Stimulated activated CD4-positive, alpha-beta T cell treated with anti-CD3 and anti-CD28 coated beads, Interleukin-2, amount 100 ng/mL, for 48 hours (primary cell): ENCODE measurements at places on chromosomes 3 and 15.

- no peak for DNase-seq
These were observed 143.4 kb upstream of the KBTBD8 start for GRCh38 chr3:66854601-66855151.

GRCh38 chr3:39108200-39108710, 775 bp downstream of the TTC21A start:
- DNase-seq, result no peak

- no peak for DNase-seq
These were observed 1.6 kb downstream of the PLXNA1 start for GRCh38 chr3:126984391-126985131.

DNA sequence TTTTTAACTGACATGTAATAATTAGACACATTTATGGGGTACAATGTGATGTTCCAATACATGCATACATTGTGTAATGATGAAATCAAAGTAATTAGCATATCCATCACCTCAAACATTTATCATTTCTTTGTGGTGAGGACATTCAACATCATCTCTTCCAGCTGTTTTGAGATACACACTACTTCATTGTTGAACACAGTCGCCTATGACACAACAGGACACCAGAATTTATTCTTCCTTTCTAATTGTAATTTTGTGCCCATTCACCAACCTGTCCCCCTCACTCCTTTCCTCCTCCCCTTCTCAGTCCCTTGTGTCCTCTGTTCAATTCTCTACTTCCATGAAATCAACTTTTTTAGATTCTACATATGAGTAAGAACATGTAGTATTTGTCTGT, 113.4 kb upstream of the CBLB start:
- no peak for DNase-seq

DNA sequence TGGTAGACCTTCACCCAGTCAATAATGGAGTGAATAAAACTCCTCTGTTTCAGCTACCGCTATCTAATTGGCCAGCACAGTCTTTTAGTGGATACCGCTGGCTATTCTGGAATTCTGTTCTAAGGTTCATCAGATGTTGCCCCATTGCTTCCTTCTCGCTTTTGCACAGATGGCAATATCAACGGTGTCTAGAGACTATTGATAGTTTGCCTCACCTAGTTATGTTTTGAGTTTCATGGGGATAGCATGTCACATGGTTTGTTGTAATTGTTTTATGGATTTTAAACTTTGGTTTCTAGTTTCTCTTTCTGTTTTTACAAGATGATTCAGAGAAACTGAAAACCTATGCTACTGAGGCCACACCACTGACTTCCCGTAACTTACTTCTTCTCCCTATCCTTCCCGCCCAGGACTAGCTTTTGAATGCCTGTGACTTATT, 2.0 kb downstream of the XRN1 start:
- DNase-seq, result no peak

- DNase-seq, result no peak
These were observed 59.1 kb downstream of the TRIM42 start for GRCh38 chr3:140736863-140737460.

- no peak for DNase-seq
These were observed 52.3 kb upstream of the CHD2 start for GRCh38 chr15:92847841-92848240.

DNA sequence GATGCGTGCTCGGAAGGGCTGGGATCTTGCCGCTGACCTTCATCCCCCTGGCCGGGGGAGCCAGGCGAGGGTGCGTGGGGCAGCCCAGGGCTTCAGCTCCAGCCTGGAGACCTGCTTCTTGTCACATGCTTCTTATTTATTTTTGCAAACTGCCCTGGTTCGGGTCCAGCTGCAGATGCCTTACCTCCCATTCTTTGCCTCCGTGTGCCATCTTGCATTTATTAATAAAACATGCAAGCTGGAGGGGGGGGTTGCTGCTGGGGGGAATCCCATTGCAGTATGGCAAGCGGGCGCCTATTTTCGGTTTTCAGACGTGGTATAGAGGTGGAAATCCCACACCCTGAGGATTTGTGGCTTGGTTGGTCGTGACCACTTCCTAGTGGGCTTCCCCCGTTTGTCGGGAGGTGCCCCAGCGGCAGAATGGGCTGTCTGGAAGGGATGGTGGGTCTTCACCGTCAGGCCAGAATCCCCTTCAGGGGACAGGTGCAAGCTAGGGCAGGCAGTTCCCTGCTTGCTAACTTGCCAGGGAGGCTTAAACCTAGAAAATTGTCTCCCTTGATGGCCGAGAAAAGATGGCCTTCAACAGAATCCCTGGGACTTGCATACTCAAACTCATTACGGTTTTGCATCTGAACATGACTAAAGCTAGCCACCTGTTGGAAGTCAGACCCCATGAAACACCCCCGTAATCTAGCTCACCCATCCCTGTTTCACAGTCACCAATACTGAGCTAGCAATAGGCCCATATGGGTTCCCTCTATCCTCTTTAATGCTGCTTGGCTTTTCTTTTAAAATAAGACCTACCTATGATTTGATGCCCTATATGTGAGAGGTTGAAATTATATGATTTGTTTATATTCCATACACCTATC, 569 bp downstream of the TMEM266 start:
- DNase-seq, result peak; percentile 9

DNA sequence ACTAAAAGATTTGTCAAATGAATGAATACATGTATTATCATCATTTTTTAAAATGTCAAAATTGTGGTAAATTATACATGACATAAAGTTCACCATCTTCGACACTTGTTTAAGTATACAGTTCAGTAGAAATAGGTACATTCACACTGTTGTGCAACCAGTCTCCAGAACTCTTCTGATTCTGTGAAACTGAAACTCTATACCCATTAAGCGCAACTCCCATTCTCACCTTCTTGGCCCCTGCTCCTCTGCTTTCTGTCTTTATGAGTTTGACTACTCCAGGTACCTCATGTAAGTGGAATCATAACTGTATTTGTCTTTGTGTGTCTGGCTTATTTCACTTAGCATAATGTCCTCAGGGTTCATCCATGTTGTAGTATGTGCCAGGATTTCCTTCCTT, 50.1 kb upstream of the KBTBD8 start:
- DNase-seq, result no peak

DNA sequence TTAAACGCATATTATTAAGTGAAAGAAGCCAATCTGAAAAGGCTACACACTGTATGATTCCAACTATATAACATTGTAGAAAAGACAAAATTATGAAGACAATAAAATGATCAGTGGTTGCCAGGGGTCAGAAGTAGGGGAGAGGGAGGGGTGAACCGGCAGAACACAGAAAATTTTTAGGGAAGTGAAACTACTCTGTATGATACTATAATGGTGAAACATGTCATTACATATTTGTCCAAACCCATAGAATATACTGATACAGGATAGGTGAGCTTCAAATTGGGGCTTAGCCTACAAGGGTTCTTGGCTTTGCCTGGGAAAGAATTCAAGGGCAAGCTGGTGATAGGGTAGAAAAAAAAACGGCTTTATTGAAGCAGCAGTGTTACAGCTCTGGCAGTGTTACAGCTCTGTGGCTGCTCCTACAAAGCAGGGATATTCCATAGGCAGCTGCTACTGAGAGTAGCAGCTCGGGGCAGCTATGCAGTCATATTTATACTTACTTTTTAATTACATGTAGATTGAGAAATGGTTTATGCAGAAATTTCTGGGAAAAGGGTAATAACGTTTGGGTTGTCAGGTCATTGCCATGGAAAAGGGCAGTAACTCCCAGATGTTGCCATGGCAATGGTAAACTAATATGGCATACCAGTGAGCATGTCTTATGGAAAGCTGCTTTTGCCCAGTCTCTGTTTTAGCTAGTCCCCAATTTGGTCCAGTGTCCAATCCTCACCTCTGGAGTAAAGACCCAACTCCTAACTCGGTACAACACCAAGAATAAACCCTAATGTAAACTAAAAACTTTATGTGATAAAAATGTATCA, 125.1 kb upstream of the SLC25A36 start:
- DNase-seq, result no peak

DNA sequence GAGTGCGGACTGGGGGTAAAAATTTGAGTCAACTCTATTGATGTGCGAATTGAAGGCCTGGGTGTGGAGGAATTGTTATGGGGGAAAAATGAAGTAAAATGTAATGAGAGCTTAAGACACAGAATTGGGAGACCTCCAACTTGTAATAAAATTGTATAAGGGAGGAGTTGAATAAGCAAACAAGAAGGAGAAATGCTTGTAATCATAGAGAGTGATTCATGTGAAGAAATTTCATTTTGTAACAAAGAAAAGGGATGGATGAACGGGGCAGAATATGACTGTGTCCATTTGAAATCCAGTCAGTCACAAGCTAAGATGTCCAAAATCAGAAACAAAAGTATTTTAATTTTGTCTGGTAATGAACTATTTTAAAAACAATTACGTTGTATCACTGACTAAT, 552.3 kb downstream of the NAALADL2 start:
- no peak for DNase-seq

GRCh38 chr3:101976473-101976872, 127.2 kb downstream of the NFKBIZ start:
- DNase-seq, result no peak

DNA sequence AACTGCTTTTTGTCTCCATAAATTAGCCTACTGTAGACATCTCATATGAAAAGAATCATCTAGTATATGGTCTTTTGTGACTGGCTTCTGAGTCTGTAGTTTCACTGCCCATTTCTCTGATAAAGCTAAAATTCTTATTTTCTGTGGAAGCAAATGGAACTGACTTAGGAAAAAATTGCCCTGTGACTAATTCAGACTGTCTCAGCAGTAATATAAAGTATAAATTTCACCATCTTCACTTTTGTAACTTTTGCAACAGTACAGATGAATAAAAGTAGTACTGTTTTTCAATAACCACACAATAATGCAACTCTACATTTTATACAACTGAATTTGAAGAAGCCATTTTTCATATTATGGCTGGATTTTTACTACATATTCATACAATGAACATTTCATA, 104.1 kb downstream of the TBC1D5 start:
- no peak for DNase-seq

DNA sequence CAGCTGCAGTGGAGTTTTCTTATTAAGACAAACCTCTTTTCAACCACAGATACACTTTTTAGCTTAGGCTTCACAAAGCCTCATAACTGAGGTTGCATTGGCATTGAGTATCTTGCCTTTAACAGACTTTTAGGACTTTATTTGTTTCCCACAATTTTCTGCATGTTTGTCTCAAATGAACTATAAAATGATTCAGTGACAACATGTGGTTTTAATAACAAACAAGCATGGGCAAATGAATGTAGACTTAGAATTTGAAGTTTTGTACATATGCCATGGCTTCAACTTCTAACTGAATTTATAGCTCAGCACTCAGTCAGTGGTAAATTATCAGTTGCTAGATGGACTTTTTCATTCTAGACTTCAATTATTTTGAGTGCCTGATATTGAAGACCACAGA, 101.6 kb downstream of the SLC25A26 start:
- DNase-seq, result no peak

DNA sequence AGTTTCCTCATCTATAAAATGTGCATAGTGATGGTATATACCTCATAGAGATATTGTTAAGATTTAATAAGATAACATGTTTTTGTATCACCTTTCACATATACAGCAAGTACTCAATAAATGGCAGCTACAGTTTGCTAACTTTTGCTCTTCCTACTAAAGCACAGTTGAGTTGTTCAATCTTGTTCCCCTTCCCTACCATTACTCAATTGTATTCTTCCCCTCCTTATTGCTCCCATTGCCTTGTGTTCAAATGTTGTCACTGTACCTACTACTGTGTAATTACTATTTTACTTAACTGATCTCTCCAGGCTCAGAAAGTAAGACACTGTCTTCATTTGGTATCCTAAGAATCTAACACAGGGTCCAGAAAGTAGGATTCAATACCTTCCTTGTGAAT, 5.5 kb downstream of the CD47 start:
- DNase-seq, result no peak

DNA sequence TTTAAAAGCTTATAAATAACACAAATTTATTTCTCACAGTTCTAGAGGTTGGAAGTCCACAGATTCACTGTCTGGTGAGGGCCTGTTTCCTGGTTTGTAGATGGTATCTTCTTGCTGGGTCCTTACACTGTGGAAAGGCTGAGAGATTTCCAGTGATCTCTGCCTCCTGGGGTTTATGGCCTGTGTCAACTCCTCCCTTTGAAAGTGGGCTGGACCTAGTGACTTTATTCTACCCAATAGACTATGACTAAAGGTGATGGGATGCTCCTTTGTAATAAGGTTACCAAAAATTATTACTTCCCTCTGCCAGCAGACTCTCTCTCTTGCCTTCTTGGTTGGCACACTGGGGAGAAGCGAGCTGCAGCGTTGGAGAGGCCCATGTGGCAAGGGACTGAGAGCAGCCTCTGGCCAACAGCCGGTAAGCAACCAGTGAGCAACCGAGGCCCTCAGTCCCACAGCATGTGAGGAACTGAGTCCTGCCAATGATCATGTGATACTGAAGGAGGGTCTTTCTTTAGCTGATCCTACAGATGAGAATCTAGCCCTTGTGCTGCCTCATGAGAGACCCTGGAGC, 14.0 kb upstream of the COPG1 start:
- DNase-seq, result no peak

DNA sequence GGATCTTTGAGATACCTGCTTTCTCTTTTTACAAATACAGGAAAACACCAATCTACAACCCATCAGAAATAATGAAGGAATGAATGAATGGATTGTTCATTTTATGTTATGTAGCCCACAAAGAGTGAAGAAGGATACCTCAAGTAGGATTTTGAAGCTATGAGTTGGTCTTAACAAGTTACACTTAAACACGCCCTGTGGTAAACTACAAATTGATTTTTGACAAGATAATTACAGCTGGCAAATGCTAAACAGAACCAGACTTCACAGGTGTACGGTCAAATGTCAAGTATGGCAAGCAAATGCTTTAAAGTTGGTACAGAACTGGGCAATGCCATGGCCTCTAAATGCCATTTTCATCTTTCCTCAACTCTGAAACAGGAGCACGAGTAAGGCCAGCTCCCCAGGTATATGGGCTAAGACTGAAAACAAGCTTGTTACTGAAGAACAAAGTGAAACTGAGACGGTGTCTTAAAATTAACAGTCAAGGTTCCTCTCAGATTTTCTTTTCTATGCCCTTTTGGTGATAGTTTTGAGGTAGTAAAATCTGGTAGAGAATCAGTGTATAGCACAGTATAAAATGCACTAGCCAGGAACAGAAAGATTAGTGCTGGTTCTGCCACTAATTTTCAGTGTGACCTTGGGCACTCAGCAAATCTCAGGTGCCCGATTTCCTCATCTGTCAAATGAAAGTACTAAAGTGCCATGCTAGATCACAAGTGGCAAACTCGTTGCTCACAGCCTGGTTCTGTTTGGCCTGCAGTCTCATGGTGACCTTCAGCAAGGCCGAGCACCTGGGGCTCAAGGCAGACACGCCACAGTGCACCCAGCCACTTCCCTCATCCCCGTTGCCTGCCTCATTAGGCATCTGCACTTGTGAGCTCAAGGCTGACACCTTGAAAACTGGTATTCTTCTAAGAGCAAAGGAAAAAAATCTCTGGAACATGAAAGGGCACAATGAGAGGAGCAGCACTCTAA, 9.5 kb downstream of the RUVBL1 start:
- DNase-seq, result no peak

DNA sequence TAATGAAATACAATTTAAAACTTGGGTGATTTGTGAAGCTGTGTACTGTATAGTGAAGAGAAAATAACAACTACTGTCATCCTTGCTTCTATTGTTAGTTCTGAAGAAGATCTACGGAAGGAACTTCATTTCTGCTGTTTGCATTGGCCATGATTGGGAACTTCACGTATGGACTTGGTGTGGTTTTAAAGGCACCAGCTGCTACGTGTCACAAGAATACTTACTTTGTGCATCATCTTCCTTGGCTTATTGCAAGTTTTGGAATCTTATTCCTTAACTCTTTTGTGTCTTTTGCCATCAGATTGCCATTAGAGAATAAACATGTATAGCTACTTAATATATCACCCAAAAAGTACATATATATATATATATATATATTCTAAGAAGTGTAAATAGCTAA, 75.0 kb upstream of the VEPH1 start:
- no peak for DNase-seq

- DNase-seq, result peak; percentile 52
These were observed at the start of gene ZNF197 for GRCh38 chr3:44624749-44625480. TSS of gene ZNF197 (plus strand) at chr3:44625036. CDS start at chr3:44629155, 4,119 bp downstream.
